Osteocyte (in vitro differentiated cells): ENCODE measurements at places on chromosomes 7 and 10. TPM values are rescaled to one million over a fixed set of nuclear protein-coding genes. Genes with fewer than 3 reads are reported as not detected.

The RELN gene
- total RNA-seq: 0.19 and 0.52 TPM in 2 replicates

The CYP2E1 gene
- 2.2 and 3.1 TPM in 2 replicates for total RNA-seq

The MGAM2 gene
- total RNA-seq: not detected in 2 replicates

- DNase-seq: no peak
Measured at GRCh38 chr7:101995121-101995520, 177.7 kb downstream of the CUX1 start.

- no peak for DNase-seq
Measured at GRCh38 chr10:12027539-12027938, 15.1 kb downstream of the UPF2 start.

The MYH16 gene
- total RNA-seq: not detected in 2 replicates

The ATP6V0A4 gene
- total RNA-seq: 0.64 and 0.65 TPM in 2 replicates

DNA sequence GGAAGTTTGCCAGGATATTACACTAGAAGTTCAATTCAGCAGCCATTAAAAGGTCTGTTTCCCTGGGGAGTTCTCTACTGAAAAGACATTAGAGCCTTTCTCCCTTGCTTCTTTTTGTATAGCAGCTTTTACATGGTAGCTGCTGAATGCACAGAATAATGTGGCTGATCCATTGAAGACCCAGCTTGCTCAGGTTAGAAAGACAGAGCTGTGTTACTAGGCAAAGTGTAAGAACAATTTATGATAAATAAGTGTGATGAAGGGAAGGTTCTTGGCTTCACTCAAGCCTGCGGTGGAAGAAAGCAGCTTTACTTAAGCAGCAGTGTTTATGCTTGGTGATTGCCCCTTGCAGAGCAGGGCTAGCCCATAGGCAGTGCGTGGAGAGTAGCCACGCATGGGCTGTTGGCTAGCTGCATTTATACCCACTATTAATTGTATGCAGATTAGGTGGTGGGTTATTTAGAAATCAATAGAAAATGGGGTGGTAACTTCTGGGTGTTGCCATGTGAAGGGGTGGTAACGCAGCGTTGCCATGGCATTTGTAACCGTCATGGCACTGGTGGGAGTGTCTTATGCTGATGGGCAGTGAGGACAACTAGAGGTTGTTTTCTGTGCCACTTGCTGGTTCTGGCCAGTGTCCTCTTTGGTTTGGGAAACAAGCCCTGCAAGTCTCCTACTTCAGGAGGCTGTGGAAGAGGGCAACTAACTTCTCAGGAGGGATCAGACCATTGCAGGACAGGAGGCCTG lies 942.9 kb downstream of the NRG3 start:
- no peak for DNase-seq

The SPDYE6 gene
- total RNA-seq: not detected in 2 replicates

The WNT8B gene
- not detected in 2 replicates for total RNA-seq

DNA sequence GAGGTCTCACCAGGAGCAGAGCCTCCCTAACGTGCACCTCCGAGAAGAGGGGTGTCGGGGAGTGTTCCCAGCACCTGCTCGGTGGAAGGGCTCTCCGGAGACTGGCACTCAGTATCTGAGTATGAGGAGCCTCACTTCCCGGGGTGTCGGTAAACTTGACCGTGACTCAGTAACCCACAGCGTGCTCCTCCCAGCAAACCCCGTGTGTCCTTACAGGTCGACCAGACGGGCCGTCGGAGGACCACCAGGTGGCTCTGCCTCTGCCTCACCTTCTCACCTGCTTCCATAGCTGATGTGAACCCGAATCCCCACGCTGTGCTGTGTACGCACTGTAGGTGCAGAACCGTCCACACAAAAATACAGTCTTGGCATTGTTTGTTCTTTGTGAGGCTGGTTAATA lies 29.0 kb upstream of the KNDC1 start:
- DNase-seq: no peak

- DNase-seq: no peak
Measured at GRCh38 chr10:133281628-133282372, 5.1 kb upstream of the ADAM8 start.

The PARG gene
- total RNA-seq: 30.7 and 34.2 TPM in 2 replicates

DNA sequence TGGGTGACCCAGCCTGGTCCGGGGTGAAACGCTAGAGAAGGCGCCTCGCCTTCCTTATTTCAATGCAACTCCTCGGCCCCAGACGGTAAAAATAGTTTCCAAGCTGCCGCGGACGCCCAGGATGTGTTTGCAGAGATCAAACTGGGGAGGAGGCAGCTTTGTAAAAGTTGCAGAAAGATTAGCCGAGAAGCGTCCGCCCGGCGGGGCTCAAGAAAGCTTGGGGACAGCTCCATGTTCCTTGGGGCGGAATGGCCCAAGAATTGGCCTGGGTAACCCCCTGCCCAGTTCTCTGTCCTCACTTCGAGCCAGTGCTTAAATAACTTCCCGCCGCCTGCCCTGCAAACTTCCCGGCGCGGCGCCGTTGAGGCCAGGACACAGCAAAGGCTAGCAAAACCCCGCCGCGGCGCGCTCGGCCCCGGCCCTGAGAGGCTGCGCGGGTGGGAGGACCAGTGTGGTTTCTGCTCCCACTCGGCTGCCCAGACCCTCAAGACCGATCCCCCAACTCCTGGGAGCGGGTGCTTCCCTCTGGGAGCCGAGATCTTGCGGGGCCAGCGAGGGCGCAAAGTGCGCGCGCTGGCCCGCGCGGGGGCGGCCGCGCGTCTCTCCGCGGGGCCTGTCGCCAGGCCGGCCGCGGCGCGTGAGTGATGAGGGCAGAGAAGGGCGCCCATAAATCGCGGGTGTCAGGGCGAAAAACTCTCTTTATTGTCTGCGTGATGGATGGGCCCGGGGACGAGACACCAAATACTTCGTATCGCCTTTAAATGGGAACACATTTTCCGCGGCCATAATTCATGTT lies 6.3 kb upstream of the ZNF503 start:
- DNase-seq: no peak
